ENCODE measurements at places on chromosomes 13 and 19. TPM values are rescaled to one million over a fixed set of nuclear protein-coding genes. Genes with fewer than 3 reads are reported as not detected.

ZNF444 gene
- total RNA-seq: 23.1 TPM

NAT14 gene
- 8.5 TPM for total RNA-seq

ZSCAN4 gene
- not detected for total RNA-seq

C19orf81 gene
- total RNA-seq: 0.69 TPM

TTC9B gene
- not detected for total RNA-seq

GPR42 gene
- not detected for total RNA-seq

FCGBP gene
- 3.6 TPM for total RNA-seq

DNA sequence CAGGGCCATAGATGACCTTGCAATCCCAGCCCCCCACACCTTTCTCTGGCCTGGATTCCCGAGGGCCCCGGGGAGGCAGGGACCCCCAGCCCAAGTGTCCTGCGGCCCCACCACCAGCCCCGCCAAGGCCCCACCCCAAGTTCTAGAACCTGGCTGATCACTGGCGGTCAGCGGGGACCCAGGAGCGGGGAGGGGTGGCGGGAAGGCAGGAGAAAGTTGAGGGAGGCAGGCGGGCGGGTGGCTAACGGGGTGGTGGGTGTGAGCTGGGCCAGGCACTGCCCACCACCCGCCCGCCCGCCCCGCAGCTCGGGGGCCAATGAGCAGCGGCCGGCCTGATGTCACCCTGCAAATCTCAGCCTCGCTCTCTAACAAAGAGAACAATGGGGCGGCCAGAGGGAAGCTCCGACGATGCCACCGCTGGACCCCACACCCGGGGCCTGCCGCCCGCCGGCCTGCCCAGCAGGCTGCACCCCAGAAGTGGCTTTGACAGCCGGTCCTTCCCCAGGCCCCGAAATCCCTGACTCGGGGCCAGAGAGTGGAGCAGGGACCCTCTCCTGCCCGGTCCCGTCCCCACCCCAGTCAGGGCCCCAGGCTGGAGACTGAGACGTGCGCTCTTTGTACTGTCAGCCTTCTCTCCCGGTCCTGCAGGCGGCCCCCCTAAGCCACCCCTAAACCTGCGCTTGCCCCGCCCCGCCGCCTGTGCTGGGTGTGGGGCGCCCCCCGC is 1.6 kb downstream of the MEX3D start:
- DNase-seq: no peak

DNA sequence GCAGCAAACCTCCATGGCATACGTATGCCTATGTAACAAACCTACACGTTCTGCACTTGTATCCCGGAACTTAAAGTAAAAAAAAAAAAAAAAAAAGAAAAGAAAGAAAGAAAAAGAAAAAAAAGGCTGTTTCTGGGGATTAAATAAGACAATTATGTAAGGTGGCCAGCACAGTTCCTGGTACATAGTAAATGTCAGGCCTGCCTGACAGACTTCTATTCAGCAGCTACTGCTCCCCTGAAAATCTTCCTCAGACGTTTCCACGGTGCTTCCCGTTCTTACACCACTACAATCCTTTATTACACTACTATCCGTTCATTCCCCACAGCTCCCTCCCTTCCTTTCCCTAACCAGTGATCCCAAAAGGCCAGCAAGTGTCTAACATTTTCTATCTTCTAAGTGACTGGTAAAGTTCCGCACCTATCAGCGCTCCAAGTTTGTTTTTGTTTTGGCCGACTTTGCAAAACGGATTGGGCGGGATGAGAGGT is 636 bp upstream of the RB1 start:
- no peak for DNase-seq

DNA sequence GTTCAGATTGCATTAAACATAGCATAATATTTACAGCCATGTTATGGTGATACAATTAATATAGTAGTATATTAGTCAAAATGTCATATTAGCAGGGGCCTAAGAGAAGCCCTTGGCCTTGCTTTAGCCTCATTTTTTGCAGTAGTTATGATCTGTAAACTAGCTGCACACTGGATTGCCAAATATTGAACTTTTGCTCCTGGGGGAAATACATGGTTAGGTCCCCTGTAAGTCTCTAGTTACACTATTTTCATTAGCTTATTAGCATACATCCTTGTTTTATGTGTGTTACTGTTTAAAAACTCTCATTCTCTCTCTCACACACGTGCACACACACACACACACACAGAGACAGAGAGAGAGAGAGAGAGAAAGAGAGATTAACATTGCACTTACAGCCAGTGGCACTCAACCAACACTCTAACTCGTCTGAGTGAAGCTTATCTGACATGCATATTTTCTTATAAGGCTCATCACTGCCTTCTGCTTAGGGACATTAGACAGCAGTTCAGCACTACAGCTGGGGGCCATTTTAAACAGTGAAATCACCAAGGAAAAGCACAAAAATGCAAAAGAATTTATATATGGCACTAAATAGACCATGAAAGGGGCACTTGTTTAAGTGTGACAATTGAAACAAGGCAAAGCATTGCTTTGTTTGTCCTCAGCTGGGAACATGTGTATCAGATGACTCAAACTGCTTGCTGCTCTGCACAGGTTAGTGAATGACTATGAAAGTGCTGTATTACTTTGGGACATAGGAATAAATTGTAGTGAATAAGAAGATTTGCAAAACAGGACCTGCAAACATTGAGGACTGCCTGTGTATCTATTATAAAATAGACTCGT is 278.7 kb downstream of the GPC6 start:
- no peak for DNase-seq

DNA sequence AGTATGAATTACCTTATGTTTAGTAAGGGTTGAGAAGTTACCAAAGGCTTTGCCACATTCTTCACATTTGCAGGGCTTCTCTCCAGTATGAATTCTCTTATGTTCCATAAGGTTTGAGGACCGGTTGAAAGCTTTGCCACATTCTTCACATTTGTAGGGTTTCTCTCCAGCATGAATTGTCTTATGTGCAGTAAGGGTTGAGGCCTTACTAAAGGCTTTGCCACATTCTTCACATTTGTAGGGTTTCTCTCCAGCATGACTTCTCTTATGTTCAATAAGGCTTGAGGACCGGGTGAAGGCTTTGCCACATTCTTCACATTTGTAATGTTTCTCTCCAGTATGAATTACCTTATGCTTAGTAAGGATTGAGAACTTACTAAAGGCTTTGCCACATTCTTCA is 26.7 kb downstream of the ZNF728 start:
- no peak for DNase-seq

DNA sequence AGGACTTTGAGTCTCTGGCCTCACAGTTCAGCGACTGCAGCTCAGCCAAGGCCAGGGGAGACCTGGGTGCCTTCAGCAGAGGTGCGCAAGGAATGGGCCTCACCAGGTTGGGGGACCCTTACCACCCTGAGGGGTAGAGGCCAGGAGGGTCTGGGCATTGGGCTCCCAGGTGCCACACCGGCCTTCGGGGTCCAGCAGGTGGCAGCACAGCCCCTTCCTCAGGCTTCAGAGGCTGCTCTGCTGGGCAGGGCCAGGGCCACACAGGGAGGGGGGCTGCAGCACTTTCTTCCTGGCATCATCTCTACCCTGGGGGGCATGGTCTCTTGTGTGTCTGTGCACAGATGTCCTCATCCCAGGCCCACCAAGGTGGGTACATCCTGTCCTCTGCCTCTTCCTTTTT is 12.9 kb downstream of the PIN1 start:
- peak; percentile 56 for DNase-seq

- DNase-seq: peak; percentile 58
These were observed at the start of gene WDR87 for GRCh38 chr19:37905946-37906868. Gene WDR87 (minus strand): TSS chr19:37906594. CDS start chr19:37898239, 8,355 bp downstream.

DNA sequence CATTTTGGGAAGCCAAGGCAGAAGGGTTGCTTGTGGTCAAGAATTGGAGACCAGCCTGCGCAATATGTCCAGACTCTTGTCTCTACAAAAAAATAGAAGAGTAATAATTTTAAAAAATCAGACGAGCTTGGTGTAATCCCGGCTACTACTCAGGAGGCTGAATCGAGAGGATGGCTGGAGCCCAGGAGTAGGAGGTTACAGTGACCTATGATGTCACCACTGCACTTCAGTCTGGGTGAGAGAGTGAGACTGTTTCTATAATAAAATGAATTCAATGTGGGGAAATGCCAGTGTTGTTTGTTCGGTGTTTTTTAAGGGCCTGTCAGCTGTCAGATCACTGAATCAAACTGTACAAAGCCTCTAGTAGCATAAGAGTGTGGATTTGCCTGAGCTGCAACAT is 1.2 kb upstream of the FBXL3 start:
- no peak for DNase-seq

DNA sequence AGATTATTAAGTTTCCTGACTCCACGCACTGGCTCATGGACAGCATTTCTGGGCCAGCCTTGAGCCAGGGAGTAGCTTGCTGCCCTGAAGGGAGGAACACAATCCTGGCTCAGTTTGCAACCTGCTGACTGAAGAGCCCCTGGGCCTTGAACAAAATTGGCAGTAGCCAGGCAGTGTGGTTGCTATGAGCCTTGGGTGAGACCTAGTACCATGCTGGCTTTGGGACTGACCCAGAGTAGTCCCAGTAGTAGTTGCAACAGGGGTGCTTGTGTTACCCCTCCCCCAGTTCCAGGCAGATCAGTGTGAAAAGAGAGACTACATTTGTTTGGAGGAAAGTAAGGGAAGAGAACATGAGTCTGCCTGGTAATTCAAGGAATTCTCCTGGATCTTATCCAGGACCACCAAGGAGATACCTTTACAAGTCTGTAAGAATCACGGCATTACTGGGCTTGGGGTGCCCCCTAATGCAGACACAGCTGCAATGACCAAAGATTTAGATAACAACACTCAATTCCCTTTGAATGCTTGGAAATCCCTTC is 22.0 kb downstream of the ITGBL1 start:
- no peak for DNase-seq

DNA sequence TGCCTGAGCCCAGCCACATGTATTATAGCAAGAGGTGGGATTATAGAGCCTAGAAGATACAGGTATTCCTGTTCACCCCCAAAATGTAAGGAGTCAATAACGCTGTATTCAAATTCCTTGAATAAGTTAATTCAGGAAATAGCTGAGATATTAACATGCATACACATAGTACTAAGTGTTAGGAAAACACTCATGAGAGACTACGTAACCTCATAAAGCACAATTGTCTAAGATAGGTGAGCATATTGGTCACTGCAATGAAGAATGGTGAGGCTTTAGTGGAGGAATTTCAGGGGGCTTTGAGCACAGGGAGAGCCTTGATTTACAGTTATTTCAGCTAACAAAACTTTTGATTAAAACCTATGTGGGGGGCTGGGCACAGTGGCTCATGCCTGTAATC is 161.6 kb downstream of the LMO7 start:
- no peak for DNase-seq

DNA sequence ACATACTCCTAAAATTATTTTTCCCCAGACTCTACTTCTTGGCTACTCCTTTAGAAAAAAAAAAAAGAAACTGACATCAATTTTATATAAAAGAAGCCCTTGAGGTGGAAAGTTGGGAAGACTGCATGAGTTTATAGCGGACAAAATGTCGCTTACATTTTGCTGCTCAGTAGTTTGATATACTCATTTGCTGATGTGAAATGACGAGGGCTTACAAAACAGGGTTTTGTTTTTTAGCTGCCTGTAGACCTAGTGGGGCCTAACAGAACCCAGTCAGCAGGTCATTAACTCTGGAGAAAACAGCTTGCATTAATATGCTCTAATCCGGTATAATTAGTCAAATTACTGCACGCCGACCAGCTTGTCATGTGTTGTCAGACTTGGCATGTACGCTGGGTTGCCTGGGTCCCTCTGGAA is 37.6 kb upstream of the MAB21L1 start:
- no peak for DNase-seq

DNA sequence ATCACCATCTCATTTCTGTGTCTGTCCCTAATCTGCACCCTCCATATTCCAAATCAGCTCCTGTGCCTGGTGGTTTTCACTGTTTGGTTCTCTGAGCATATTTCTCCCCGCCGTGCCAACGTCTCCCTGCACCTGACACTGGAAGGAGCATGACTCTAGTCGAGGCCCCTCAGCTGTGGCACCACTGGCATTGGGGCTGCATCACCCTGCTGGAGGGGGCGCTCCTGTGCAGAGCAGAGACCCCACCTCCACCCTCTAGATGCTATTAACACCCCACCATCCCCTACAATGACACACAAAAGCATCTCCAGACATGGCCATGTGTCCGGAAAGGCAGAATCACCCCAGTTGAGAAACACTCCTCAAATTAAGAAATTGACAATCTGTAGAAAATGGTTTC is 20.8 kb downstream of the ZSCAN5C start:
- DNase-seq: no peak

DNA sequence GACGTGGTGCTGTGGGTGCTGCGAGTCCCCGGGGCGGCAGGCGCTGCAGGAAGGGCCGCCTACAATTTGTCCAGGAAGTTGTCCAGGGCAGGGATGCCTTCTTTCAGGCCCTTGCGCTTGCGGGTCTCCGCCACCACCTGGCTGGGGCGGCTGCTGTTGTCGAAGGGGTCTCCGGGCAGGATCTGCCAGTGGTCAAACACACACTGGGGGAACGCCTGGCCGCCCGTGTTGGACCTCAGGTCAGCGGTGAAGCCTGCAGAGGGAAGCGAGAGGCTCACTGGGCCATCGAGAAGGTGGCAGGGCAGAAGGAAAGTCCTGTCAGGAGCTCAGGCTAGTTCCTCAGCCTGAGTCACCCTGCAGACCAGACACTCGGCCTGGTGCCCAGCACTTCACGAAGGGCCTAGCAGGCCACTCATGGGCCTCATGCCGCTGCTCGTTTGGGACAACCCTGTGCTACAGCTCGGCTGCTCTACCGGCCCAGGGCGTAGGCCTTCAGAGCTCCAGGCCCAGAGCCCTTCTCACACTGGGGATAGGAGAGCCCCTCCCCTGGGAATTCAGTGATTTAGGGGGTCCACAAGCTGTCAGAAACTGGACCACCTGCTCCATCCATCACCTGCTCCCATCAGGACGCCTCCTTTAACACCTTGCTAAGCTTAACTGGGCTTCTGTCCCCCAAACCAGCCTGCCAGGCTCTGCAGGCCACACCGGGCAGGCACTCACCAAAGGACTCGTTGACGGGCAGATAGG is 5.8 kb upstream of the DAPK3 start:
- no peak for DNase-seq

GRCh38 chr13:97411984-97412383 is 22.0 kb upstream of the RAP2A start:
- DNase-seq: no peak

GRCh38 chr19:13885826-13886365 is 9.0 kb downstream of the NANOS3 start:
- DNase-seq: no peak

DNA sequence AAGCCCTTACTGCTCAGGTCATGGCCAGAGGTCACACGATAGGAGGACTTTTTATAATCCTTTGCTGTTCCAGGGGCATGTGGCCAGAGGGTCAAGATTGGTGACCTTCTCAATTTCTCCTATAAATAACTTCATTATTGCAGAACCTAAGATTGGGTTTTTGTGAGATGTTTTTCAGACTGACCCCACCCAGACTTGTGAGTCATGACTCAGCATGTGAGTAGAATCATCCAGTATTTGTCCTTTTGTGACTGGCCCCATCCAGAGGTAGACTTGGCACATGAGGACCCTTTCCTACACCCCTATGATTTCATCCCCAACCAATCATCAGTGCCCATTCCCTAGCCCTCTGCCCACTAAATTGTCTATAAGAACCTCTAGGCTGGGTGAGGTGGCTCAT is 84.5 kb upstream of the ABCC4 start:
- no peak for DNase-seq

- no peak for DNase-seq
These were observed 8.5 kb downstream of the RFX1 start for GRCh38 chr19:13997631-13997962.

- DNase-seq: peak; percentile 88
These were observed 690 bp upstream of the ARRDC2 start for GRCh38 chr19:18007044-18007916.
